Ecto neural progenitor cell (in vitro differentiated cells): ENCODE measurements at places on chromosomes 16 and 17.

DNA sequence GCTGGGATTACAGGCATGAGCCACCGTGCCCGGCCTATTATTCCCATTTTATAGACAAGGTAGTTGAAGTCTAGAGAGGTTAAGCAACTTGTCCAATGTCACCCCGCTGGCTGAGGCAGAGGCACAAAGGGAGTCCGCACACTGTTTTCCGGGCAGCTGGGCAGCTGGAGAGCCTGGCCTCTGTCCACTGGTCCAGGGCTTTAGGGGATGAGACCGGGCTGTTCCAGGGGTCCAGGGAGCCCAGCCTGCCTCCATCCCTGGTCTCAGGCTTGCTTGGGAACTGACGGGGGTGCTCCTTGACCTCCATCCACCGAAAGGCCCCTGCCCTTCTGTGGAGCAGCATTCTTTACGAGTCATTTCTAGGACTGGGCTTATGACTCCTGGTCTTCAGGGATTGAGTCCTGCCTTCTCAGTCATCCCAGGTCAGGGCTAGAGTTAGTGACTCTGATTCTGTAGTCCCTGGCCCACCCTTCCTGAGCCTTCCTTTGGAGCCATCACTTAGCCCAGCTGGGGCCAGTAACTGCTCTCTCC is 37.5 kb downstream of the SOCS3 start:
- no peak for DNase-seq

- DNase-seq = no peak
Measured at GRCh38 chr17:69434164-69434579, 19.7 kb downstream of the MAP2K6 start.

- no peak for DNase-seq
Measured at GRCh38 chr17:7486181-7486580, 2.0 kb downstream of the POLR2A start.

- DNase-seq = no peak
Measured at GRCh38 chr17:59277031-59277430, 54.4 kb upstream of the YPEL2 start.

- DNase-seq = no peak
Measured at GRCh38 chr16:11552440-11552839, 34.3 kb downstream of the LITAF start.

DNA sequence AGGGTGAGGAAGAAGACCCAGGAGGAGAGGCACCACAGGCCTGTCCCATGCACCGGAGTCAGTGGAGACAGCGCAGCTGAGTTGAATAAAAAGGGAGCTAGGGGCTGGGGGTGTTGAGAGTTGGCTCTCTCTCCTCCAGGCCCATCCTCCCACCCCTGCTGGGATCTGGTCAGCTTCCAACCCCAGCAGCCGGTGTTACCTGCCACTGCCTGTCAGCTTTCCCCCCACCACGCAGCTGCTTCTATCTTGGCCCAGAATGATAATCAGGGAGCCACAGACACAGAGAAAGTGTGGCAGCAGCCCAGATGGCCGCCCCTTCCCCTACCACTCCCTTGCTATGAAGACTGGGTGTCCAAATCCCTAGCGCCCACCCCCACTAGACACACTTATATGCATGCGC is 120.6 kb upstream of the RPL38 start:
- DNase-seq = no peak

- DNase-seq = no peak
Measured at GRCh38 chr16:56520251-56520577, 390 bp upstream of the BBS2 start.

- no peak for DNase-seq
Measured at GRCh38 chr17:77391668-77392375, 251.1 kb downstream of the SEC14L1 start.

DNA sequence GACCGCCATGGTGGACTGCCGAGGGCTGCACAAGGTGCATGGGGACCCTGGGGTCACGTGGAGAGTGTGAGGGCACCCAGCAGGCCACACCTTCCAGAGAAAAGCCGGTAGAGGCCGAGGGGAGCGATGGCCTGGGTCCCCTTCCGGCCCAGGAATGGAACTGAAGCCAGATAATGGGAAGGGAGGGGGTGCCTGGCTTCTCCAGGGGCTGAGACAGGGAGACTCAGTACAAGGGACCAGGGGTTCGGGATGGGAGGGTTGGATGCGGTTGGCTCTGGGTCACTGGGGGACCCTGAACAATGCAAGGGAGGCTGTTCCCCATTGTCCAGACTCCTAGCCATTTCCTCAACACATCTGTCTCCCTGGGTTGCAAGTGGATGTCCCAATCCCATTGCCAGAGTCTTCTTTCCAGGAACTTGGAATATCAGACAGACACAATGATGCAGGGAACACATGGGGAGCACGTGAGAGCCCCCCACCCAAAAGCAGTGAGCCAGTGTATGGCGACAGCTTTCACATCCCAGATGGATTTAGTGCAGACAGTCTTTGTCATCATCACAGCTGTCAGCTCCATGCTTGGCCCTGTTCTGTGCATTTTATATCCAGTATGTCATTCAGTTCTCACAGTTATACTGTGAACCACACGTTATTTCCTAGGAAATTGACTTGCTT is 23.6 kb upstream of the DNAI2 start:
- no peak for DNase-seq

GRCh38 chr16:67246081-67246755 is 1.1 kb downstream of the FHOD1 start:
- peak; percentile 92 for DNase-seq

- no peak for DNase-seq
Measured at GRCh38 chr16:19833581-19833980, 51.1 kb downstream of the GPRC5B start.

DNA sequence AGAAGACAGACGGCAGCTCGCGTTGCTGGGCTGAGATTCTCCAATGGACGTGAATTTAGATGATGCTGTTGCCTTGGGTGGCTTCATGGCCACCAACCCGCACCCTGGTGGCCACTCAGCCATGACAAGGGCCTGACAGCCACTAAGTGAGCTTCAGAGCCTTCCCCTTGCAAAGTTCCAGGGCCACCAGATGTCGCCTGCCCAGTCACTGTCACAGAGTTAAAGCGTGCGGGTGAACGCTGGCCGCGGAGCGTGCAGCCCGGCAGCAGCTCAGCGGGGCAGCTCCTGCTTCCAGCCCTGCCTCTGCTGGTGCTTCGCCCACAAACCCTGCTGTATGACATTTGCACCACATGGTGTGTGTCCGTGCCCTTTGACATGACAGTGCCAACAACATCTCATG is 13.3 kb upstream of the KREMEN2 start:
- DNase-seq = no peak

GRCh38 chr16:11835891-11836649 is 15.3 kb downstream of the RSL1D1 start:
- DNase-seq = no peak

- no peak for DNase-seq
Measured at GRCh38 chr17:31534223-31534888, 142.9 kb downstream of the RAB11FIP4 start.

GRCh38 chr16:12318661-12319427 is 342.3 kb downstream of the SNX29 start:
- no peak for DNase-seq

GRCh38 chr16:26247063-26247462 is 555.3 kb downstream of the HS3ST4 start:
- no peak for DNase-seq

GRCh38 chr16:64974381-64974780 is 147.5 kb downstream of the CDH11 start:
- no peak for DNase-seq

DNA sequence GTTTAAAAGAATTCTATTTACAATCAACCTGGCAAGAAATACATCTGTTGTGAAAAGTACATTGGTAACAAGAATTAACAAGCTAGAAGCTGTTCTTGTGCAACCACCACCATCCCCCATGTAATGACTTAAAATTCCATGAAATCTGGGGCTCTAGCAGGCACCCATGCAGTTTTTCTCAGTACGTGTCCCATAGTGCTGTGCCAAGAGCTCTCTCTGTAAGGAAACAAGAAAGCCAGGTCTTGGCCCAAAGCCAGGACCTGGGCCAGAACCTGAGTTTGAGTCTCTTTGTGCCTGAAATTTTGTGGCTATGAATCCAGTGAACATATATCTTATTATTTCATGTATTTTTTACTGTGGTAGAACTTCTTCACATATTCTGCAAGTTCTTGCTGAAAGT is 46.6 kb downstream of the NUP93 start:
- DNase-seq = no peak

DNA sequence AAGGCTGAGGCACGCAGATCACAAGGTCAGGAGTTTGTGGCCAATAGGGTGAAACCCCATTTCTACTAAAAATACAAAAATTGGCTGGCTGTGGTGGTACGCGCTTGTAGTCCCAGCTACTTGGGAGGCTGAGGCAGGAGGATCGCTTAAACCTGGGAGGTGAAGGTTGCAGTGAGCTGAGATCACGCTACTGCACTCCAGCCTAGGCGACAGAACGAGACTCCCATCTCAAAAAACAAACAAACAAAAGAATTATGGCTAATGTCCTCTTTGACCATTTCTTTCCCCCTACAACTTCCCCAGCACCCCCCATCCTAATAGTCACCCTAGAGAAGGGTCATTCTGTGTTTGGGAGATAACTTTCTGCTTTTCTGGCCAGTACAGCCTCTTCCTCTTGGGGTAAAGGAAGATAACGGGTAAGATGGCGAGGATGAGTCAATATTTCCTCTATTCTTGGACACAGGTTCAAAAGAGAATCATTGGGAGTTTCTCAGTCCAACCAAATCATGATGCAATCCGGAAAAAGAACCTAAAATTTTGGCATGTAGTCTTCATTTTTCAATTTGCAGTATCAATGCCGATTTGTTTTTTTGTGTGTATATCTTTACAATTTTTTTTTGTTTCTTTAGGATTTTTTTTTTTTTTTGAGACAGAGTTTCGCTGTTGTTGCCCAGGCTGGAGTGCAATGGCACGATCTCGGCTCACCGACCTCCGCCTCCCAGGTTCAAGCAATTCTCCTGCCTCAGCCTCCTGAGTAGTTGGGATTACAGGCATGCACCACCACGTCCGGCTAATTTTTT is 107.6 kb upstream of the MED13 start:
- no peak for DNase-seq

- DNase-seq = no peak
Measured at GRCh38 chr17:17675925-17676534, 5.2 kb upstream of the RAI1 start.

DNA sequence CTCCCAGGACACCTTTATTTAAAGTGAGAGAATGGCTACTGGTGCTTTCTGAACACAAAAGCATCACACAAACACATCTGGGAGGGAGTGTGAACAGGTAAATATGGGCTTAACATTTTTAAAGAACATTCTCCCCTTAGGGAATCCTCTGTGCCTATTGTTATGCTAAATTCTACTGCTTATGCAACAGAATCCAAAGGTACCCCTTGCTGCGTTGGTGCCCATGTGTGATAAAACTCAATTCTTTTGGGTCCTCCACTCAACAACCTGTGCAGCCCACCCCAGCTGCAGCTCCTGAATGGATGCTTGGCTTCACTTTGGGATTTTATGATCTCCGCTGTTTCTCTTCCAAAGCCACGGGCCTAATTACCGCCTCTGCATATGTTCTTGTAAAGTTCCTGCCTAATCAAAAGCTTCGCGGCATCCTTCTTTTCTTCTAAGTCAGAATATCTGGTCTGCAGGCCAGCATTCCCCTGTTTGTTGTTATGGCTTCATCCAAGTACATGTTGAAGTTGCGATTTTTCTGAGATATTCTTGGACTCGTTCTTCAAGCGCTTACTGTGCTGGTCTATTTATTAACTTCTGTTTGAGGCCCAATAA is 23.9 kb downstream of the RHBDL3 start:
- no peak for DNase-seq

GRCh38 chr17:19683117-19683516 is 33.3 kb downstream of the SLC47A2 start:
- DNase-seq = no peak

DNA sequence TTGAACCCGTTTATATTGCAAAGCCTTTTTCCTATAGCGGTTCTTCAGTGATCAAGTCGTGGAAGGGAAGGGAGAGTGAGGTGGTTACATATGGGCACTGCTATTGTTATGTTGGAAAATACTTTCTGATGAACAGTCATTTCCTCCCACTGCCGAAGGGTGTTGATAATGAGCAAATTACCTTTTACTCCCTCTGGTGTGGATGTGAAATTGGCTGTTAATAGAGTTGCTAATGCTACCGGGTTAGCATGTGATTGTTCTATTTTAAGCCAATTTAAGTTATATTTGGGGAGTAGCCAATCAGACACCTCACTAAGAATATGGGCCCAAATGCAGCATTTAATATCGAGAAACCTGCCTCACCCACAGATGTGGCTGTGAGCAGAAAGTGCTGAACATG is 15.6 kb upstream of the PMFBP1 start:
- no peak for DNase-seq

- DNase-seq = peak; percentile 87
Measured at GRCh38 chr17:40309031-40309948, at the start of gene RARA. TSS of gene RARA (plus strand) at chr17:40309180. CDS start at chr17:40331219, 22,039 bp downstream.

- peak; percentile 100 for DNase-seq
Measured at GRCh38 chr17:45135192-45135977, at the start of gene ACBD4. TSS of gene ACBD4 (plus strand) at chr17:45135687. CDS start at chr17:45136145, 458 bp downstream.

DNA sequence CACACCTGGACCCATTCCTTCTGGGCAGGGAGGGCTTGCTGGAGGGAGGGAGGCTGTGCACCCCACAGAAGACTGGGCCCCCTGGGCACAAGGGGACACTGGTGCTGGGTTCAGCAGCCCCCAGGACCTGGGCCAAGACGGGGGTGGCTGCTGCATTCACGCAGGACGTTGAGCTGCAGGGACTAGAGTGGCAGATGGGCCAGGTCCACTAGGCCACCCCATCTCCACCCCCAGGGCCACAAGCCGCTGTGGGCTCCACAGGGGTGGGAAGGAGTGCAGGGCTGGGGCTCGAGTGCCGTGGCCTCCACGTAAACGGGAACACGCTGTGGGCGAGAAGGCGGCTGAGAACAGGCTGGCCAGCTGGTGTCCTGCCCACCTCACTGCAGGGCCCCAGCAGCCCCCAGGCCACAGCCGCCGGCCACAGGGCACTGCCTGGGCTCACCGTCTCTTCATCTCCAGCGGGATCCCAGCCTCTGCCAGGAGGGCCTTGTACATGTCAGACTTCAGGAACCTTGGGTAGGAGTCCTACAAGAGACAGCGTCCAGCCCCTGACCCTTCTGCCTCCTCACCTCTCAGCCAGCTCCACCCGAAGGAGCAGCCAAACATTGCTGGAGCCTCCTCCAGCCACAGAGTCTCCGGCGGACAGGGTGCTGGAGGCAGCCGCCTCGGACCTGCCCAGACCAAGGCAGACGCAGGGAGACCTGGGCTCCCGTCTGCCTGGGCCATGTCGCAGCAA is 6.5 kb downstream of the RGS11 start:
- no peak for DNase-seq

- DNase-seq = no peak
Measured at GRCh38 chr16:48194828-48195556, 39.2 kb upstream of the ABCC12 start.
